ENCODE measurements at places on chromosomes 7 and 10.

GRCh38 chr10:51100221-51100620 lies 25.9 kb downstream of the PRKG1 start:
- DNase-seq: no peak

GRCh38 chr7:53340220-53340619 lies 304.8 kb downstream of the POM121L12 start:
- no peak for DNase-seq

DNA sequence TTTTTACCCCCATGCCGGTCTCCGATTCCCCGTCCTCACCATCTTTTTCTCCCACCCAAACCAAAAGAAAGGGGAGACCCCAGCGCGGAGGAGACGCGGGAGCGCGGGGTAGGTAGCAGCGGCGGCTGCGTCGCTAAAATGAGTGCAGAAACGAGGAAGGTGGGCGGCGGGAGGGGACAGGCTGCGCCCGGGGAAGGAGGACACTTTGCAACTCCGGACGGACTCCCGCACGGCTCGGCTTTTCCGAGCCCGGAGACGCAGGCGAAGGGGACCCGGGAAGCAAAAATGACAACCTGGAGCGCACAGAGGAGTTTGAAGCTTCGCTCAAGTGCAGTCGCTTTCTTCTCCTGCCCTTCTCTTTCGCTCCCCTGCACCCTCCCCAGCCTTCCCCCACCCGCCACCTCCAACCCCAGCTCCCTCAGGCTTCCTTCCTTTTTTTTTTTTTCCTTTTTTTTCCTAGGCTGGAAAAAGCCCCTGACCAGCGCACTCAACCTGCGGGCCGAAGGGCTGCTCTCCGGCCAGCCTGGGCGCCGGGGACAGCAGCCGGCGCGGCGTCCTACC lies 453 bp downstream of the SFMBT2 start:
- peak; percentile 73 for DNase-seq

- DNase-seq: no peak
Measured at GRCh38 chr10:79252971-79253370, 94.3 kb upstream of the PPIF start.

- DNase-seq: no peak
Measured at GRCh38 chr7:114629762-114630161, 215.1 kb downstream of the FOXP2 start.

DNA sequence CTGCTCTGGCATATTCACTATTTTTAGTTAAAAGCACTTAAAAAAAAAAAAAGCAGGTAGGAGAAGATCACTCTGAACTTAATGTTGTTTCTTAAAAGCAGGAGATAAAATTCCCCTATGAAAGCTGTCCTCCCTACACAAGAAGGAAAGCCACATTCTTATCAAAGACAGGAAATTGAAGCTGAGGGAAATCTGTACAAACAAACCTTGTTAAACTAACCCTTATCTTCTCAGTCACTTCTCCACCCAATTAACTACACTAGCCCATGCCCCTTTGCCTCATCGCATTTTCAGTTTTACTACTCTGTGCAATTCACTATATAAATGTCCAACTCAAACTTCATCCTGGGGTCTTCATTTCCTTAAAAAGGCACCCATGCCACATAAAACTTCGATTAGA lies 2.7 kb upstream of the CDCA7L start:
- no peak for DNase-seq

DNA sequence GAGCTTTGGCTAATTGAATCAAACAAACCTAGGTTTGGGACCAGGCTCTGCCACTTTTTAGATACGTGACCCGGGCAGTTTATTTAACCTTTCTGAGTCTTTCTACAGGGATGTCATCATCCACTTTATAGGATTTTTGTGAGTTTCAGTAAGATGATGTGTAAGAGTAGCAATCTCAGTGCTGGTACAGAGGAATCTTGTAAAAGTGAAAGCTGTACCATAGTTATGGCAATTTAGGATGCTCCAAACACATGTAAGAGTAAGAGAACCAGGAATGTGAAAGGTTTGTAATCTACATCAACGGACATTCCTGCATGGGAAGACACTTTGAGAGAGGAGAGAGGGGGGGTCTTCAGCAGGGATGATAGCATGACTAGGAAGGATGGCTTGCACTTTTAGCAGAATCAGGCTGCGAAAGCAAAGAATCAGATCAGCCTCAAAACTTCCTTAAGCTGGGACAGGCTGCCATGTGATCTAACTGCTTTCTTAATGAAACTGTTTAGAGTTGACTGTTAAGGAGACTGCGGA lies 968 bp downstream of the NOLC1 start:
- DNase-seq: no peak

- no peak for DNase-seq
Measured at GRCh38 chr7:30074422-30075030, 46.3 kb downstream of the PLEKHA8 start.

- DNase-seq: no peak
Measured at GRCh38 chr10:14128519-14128918, 202.2 kb downstream of the FRMD4A start.

- no peak for DNase-seq
Measured at GRCh38 chr7:52647046-52647445, 388.4 kb upstream of the POM121L12 start.

DNA sequence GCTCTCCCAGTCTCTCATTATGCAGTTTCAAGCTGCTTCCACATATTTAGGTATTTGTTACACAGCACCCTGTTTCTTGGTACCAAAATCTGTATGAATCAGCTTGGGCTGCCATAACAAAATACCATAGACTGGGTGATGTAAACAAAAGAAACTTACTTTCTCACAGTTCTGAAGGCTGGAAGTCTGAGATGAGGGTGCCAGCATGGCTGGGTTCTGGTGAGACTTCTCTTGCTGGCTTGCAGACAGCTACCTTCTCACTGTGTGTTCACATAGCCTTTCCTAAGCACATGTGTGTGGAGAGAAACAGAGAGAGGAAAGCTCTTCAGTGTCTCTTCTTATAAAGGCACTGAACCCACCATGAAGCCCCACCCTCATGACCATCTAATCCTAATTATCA lies 15.7 kb upstream of the CBLL1 start:
- no peak for DNase-seq

DNA sequence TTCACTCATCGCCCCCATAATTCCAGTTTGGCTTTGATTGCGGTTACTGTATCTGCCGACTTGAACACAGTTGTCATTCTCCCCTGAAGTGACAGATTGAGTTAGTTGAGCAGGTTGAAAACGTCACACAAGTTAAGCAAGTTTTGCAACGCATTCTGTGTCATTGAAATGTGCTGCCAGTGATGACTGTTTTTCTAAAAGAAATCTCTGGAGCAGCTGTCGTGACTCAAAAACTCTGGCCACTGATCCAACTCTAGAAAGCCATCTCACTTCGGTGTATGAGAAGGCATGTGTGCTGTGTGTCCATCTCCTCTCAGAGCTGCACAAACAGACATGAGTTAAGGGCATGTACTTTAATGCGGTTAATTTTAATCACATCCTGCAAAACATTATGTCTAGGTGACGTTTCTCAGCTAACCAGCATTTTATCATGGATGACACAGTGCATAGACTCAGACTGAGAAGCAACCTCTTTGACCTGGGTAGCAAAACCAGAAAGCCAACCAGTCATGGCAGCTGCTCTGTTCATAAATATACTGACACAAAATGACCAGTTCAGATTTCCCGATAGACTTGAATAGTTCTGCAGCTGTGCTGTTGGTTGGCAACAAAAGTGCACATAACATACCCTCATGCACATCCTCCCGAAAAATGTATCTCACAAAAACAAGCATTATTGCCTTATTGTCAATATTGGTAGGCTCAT lies 69.3 kb downstream of the CSTF2T start:
- no peak for DNase-seq

DNA sequence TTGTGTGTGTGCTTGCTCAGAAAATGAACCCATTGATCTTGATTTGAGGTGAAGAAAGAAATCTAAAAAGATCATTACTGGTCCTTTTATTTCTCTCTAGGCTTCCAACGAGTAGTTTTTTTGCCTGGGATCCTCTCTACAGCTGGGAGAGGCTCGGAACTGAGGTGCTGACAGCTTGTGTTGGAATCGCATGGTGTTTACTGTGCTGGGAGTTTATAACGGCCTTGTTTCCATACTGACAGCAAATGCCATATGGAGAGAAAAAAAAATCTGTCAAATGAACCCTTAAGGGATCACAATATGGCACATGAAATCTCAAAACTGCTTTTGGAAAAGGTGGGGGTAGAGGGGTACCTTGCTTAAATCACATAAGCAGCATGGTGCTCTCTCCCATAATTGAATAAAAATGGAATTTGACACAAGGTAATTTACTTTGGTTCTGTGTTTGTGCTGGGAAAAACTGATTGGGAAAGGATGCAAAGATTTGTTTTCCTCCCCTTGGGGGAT lies 165.0 kb downstream of the RGS10 start:
- DNase-seq: no peak

- DNase-seq: no peak
Measured at GRCh38 chr10:125415006-125415633, 254.8 kb upstream of the CTBP2 start.

GRCh38 chr7:44965937-44966730 lies 12.7 kb downstream of the MYO1G start:
- no peak for DNase-seq

GRCh38 chr7:74482629-74483401 lies 29.1 kb downstream of the GTF2IRD1 start:
- no peak for DNase-seq

- DNase-seq: no peak
Measured at GRCh38 chr10:64040781-64041180, 519.6 kb downstream of the REEP3 start.

DNA sequence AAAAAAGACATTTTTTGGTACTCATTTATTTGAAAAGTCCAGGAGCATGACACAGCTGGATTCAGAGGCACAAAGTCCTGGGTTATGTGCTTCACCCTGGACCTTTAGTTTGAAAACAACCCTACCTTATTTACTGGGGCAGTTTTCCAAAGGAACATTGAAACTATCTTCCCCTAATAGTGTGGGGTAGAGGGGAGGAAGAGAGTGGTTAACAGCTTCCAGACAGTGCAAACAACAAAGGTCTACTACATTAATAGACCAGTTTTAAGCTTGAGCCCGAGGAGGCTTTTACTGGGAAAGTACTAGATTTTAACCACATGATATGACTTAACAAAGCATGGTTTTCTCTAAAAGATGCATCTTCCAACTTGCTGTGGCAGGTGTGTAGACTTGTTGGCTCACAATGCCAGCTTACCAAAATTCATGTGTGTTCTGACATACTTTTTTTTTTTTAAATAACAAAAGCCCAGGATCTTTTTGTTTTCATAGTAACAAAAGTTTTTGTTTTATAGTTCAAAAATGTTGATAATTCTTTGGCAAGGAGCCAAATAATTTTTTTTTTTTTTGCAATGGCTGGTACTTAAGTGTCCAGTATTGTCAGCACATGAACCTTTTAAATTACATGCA lies 1.8 kb downstream of the GSTO1 start:
- DNase-seq: no peak

DNA sequence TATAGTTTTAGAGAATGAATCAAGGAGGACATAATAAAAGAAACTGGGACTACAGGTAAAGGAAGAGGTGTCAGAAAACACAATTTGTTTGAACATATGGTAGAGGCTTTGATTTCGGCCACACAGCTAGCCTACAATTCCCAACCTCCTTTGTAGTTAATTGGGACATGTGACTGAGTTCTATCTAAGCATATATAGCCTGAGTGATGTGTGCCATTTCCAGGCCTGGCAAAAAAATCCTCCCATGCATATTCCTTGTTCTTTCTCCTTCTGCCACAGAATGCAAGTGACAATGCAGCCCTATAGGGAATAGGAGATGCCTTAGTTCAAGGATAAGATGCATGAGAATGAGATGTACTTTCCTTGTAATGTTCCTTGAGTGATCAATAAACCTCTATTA lies 590.7 kb upstream of the STEAP1 start:
- DNase-seq: no peak

GRCh38 chr10:58963723-58964124 lies 212.7 kb upstream of the PHYHIPL start:
- no peak for DNase-seq

DNA sequence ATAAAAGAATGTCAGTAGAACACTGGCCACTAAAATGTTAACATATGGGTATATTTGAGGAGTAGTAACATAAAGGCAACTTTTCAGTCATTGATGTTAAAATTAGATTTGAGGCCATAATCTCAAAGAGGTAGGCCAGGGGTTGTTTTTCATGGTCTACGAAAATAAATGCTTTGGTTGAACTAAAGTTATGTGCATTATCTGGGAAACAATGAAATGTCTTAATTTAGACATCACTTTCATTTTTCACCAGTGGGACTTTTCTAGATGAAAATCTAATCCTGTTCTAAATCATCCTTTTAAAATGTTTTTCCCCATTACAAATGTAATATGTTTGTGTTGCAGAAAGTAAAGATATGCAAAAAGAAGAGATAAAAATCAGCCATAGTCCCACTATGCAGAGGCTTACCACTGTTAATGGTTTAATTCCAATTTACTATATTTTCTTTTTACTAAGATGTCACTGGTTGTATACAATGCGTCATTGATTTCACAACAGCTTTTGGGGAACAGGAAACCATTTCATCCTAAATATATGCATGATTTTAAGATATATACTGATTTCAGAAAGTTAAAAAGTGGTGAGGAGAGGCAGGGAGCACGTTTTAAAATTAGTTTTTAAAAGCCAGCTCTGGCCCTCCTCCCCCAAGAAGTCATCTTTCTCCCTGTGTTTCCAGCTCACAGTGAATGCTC lies 64.3 kb downstream of the ARID5B start:
- DNase-seq: no peak

GRCh38 chr7:16609842-16610450 lies 35.6 kb downstream of the ANKMY2 start:
- no peak for DNase-seq

GRCh38 chr10:16992611-16993119 lies 136.9 kb downstream of the CUBN start:
- DNase-seq: no peak

DNA sequence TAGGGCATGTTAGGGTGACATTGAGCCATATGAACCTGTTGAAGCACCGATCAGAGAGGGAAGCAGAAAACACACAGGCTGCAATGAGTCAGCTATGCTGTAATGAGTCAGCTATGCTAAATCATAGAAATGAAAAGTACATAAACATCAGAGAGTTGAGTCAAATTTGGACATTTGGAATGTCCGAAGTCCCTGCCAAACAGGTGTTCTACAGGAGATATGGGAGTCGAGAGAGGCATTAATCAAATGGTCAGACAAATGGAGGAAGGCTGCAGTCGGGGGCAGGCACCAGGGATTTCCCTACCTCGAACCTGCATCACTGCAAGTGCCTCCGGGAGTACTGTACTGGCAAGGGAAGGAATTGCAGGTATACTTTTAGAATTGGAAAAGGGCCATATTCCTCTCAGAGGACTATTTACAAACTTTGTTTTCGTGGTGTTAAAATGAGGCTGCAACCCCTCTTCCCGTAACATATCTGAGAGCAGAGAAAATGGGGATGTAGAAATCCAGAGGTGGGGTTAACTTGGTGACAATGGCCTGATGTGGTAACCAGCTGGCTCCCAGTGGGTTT lies 8.8 kb upstream of the ZC3HAV1 start:
- peak; percentile 62 for DNase-seq

GRCh38 chr10:98331885-98332284 lies 63.9 kb upstream of the LOXL4 start:
- no peak for DNase-seq

DNA sequence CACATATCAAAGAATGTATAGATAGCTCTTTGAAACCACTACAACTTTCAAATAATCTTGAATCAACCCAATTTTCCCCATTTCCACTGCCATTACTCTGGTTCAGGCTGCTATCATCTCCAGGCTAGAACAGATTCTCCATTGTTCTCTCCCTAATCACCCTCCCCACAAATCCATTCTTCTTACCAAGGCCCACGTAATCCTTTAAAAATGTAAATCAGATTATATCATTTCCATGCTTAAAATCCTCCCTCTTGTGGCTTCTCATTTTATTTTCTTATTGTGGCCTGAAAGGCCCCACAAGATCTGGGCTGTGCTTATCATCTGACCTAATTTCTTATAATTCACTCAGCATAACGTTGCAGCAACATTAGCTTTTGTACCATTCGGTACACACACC lies 3.0 kb upstream of the PON1 start:
- DNase-seq: no peak

Data from activated T-cell treated with anti-CD3 and anti-CD28 coated beads, Interleukin-2, amount 50 U/mL, for 24 hours (primary cell).